ENCODE measurements at places on chromosomes 16 and 17.

DNA sequence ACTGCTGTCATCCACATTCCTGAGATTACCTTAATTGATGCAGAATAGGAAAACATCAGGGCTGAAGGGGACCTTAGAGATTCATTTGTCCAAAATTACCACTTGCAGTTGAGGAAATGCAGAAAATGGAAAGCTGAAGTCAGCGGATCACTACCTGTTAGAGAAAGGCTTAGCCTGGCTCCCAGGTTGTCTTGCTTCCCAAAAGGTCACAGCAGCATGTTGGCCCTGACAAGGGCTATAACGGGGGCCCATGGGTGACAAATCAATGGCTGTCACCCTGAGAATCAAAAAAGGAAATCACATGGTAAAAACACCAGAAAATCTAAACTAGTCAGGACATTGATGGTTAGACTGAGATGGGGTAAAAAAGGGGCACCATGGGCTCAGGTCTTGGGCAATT lies 51.7 kb downstream of the HLF start:
- DNase-seq, result no peak

DNA sequence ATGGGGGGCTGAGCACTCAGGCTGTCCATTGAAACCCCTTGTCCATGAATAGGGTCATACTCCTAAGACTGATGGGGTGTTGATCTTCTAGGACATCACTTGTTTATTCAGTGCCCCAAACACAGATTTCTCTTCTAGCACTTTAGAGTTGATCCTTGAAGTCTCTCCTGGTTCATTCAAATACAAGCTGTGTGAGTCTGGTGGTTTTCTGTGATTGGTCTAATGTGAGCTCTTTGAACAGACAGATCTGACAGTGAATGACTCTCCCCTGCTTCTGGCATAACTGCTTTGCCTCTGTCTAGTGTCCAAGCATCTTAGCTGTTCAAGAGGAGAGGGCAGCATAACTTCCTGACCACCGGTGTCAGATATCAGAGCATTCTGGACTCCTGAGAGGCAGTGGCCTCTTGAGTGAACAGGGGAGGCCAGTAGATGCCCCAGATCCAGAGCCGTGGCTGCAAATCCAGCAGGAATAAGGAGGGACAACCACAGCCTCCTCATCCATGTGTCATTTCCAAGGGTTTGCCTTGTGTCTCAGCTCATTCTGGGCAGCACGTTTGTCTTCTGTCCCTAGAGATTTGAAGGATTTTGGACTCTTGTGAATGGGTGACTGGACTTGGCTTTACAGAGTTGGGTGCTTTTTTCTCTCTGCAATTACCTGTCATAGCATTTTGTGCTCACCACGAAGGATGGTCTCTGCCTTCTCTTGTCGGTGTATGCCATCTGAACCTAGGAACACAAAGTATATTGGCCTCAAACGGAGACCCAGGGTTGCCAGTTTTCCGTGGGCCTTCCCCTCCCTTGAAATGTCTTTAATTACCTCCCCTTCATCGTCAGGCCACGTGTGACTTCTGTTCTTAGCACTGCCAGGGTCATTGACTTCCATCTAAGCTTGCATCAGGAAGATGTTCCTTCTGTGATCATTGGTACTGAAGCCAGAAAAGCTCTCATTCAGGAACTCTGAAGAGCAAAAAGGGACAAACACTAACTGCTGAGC lies 13.9 kb upstream of the CLEC18C start:
- no peak for DNase-seq

DNA sequence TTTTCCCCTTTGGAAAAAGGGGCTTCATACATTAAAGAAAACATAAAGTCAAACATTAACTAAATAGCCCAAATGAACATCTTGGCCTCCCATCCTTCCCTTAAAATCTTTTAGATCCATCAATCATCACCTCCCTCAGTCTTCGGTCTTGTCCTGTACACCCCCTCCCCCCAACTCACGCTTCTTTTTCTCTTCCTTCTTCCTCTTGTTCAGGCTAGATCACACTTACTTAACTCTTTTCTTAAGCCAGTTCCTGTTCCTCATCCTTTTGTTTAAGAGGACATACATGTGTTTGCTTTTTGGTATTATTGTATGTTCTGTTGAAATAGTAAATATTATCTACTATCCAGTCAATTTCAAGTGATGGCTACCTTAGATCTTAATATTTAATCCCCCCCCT lies 5.5 kb downstream of the MFSD6L start:
- no peak for DNase-seq

DNA sequence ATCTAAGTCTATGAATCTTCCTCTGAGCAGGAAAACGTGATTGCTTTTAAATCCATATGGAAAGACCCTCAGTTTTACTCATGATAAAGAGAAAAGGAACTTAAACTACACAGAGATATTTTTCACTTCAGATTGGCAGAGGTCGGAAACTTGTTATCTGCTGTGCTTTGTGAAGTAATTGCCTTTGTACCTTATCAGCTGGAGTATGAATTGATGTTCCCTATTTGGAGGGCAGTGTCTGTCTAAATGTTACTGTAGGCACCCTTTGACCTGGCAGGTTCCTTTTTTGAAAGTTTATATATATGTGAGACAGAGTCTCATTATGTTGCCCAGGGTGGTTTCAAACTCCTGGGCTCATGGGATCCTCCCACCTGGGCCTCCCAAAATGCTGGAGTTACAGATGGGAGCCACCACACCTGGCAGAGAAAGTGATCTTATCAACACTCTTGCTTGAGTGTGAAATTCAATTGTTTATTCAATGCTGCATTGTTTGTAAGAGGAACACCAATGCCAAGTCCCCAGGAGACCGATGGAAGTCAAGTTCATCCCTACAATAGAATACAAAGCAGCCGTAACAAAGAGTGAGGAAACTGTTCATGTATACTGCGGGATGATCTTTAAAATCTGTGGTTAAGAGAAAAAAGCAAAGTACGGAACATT lies 52.3 kb downstream of the ABCC1 start:
- no peak for DNase-seq

DNA sequence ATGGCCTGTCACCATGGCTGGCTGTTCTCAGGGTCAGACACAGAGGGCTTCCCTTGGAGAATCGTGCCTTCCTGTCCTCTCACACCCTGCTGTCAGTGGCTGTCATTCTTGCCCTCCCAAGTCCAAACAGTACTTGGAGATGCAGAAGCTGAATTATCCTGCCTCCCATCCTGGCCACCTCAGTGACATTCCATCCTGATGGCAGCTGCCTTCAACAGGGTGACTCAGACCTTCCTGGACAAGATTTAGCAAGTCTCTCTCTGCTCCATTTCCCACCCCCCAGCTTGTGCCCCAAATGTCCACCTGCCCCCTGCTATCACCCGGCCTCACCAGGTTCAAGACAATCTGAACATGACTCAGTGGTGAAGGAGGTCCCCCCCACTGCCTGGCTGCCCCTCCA lies 4.8 kb upstream of the KRT36 start:
- DNase-seq, result no peak

DNA sequence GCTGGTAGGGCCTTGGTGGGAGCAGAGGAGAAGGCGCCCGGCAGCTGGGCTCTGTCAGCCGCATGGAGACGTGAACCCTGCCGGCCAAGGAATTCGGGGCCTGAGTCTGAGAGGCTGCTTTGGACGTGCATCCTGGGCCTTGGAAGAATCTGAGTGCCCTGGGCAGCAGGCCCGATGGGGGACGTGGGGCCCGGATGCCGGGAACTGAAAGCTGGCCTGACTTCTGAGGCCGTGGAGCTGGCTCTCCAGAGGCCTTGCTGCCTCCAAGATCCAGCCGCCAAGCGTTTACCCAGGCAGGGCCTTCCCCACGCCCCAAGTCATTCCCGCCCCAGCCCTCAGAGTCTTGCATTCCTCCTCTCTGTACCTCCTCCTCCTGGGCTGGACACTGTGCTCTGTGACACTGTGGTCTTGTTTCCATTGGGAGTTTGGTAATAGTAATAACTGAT lies 37.2 kb downstream of the NKD1 start:
- peak; percentile 90 for DNase-seq

GRCh38 chr16:77324729-77325128 lies 110.1 kb downstream of the ADAMTS18 start:
- DNase-seq, result no peak

- DNase-seq, result no peak
These were observed 1.4 kb downstream of the UBE2O start for GRCh38 chr17:76451506-76451905.

GRCh38 chr16:8850279-8850885 lies 18.4 kb downstream of the CARHSP1 start:
- no peak for DNase-seq

GRCh38 chr16:10387188-10387617 lies 1.3 kb downstream of the ATF7IP2 start:
- DNase-seq, result no peak

- DNase-seq, result no peak
These were observed 14.4 kb downstream of the ELAC2 start for GRCh38 chr17:13003454-13003851.

DNA sequence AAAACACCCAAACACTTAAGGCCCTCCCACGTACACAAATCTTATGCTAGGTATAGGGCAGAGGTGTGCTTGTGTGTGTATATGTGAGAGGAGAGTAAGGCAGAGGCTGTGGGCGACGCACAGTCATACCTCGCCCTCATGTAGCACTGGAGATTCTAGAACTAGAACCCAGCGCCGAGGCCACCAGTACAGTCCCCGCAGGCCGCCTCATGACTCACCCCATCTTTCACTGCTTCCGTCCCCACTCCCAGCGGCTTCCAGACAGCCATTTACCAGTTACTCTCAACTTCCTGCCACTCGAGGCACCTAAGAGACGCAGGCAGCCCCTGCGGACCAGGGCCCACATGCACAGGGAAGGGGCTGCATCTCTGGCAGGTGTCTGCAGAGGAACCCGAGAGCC lies 23.2 kb upstream of the CYTH1 start:
- DNase-seq, result no peak

GRCh38 chr17:81527591-81528383 lies at the start of gene FSCN2:
Gene FSCN2 (plus strand): TSS chr17:81528377. CDS start chr17:81528532, 155 bp downstream.
- no peak for DNase-seq

DNA sequence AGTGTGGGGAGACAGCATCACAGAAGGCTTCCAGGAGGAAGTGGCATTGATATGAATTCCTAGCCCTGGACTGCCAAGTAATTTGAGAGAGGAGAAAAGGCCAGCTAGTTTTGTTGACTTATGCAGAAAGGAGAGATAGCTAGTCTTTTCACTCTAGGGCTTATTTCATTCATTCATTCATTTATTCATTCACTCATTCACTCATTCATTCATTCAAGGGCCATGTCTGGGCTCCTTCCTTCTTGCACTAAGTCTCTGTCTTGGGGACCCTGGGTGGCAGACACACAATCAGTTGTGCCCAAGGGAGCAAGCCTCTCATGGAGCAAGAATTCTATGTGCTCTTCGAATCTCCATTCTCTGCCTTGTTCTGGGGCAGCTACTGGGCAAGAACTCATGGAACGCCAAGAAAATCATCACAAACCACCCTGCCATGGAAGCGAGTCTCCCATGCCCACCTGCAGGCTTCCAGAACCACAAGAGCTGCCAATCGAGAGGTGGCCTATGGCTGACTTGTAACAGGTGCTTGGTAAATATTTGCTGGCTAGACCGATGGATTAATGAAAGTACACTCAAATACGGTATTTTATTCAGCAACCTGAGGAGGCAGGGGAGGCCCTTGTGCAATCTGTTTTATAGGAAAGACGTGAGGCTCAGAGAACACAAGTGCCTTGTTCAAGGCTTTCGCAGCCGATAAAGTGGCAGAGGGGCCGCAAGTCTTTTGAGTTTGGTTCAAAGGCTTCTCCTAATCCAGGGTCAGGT lies 223.6 kb downstream of the XYLT1 start:
- no peak for DNase-seq

GRCh38 chr17:34673995-34674890 lies 94.9 kb downstream of the TMEM132E start:
- DNase-seq, result no peak

DNA sequence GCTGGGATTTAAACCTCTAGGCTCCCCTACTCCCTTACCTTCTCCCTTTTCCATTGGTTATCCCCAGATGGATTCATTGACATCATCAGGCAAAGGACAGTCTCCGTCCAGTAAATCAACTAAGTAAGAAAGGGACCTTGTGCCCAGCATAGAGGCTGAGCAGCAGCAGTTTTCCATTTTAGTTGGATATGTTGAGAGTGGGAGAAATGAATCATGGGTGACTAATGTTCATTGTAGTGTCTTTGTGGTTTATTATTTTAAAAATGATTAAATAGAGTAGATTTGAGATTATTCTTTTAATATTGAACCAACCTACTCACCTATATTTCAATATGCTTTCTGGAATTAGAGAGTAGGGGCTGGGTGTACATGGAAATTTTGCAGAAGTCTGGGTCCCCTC lies 99.4 kb upstream of the CACNG3 start:
- no peak for DNase-seq

DNA sequence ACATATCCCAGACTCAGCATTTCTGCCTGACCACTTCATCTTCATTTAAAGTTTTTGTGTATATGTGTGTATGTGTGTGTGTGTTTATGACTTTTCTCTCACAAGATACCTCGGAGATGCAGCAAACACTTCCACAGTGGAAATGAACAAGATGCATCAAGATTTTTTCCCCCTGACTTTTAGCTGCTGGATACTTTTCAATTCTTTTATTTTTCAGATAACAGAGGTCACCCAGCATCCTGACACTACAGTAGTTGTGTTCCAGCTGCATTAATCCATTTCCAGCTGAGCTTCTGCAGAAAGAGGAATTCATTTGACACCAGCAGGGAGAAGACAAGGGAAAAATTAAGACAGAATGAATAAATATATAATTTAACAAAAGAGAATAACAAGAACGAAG lies 130.2 kb upstream of the PSMD7 start:
- DNase-seq, result no peak
